Adrenal gland (tissue), 19 donors: ENCODE measurements at places on chromosomes 5 and 9. TPM values are rescaled to one million over a fixed set of nuclear protein-coding genes. Genes with fewer than 3 reads are reported as not detected.

- DNase-seq = no peak
Observed at GRCh38 chr9:136289651-136290507, 14.0 kb downstream of the CCDC187 start.

DNA sequence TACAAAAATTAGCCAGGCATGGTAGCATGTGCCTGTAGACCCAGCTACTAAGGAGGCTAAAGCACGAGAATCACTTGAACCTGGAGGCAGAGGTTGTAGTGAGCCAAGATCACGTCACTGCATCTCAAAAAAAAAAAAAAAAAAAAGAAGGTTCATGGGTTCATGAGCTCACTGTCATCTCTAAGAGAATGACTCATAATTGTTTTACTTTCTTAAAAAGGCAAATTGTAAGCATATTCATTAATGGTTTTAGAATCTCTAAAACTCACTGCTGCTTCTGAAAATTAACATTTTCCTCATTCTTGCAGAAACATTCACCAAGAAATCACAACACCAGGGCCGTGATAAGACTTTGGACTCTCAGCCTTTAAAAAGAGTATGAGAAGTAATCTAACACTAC, 103.6 kb downstream of the GNA14 start:
- DNase-seq = no peak

GRCh38 chr5:102835717-102836116, 80.6 kb downstream of the PAM start:
- no peak for DNase-seq

DNA sequence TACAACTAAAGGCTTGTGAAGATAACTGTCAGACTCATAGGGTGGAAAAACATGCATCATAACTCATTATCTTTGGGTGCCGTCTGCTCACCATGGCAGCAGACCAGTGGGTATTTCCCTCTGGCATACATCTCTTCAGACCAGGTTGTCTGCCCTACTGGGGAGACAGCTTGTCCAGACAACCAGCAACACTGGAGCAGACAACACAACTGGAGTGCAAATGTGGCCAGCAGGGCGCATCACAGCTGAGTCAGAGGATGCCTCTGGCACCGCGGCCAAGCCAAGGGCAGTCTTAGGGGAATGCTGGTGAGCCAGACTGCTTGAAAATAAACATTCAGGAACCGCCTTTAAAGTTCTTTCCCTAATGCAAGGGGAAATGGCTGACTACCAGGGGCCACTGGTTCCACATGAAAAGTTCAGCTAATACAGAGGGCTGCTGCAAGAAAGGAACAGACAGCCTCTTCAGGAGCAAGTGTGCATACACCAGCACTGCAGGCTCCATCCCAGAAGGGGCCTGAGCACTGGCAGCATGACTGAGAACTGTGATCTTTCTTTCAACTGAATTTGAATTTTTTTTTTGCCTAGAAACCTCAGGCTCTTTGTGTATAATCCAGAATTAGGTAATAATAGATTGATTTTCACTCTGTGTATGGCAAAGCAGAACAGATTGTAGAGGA, 77.3 kb downstream of the MAMDC2 start:
- DNase-seq = peak; percentile 38

- no peak for DNase-seq
Observed at GRCh38 chr5:143245929-143246561, 157.4 kb downstream of the NR3C1 start.

GRCh38 chr9:14693251-14693861, at the start of gene ZDHHC21:
TSS of gene ZDHHC21 (minus strand) at chr9:14693432. CDS start at chr9:14674340, 19,092 bp downstream.
- DNase-seq = peak; percentile 84

DNA sequence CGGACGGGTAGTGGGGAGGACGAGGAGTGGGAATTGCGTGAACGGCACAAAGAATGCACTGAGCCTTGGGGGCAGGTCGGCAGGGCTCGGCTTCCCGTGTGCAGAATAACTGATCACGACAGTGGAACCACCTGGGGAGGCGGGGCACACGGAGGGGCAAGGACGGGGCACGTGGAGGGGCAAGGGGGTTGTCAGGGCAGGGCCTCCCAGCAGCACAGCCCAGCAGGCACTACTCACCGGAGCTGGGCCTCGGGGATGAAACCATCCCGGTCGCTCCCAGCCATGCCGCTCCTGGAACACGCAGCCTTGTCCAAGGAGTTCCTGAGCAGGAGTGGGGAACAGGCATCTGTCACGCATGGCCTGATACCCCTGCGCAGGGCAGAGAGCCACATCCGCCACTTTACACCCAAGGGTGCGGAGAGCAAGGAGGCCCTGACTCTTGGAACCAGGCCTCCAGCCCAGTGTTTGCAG, 33.4 kb downstream of the SARDH start:
- no peak for DNase-seq

DNA sequence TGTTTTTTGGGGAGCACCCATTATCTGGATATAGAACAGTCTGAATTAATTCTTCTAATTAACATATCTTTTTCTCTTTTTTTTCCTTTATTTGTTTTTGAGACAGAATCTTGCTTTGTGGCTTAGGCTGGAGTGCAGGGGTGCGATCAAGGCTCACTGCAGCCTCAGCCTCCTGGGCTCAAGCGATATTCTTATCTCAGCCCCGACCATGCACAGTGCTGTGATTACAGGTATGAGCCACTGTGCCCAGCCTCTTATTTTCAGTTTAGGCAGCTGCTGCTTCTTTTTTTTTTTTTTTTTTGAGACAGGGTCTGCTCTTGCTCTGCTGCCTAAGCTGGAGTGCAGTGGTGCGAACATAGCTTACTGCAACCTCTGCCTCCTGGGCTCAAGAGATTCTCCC, 20.2 kb downstream of the UBE2R2 start:
- DNase-seq = no peak

Gene RNF208
- 1.2 TPM for polyA plus RNA-seq

Gene LEAP2
- 1.8 TPM for polyA plus RNA-seq

DNA sequence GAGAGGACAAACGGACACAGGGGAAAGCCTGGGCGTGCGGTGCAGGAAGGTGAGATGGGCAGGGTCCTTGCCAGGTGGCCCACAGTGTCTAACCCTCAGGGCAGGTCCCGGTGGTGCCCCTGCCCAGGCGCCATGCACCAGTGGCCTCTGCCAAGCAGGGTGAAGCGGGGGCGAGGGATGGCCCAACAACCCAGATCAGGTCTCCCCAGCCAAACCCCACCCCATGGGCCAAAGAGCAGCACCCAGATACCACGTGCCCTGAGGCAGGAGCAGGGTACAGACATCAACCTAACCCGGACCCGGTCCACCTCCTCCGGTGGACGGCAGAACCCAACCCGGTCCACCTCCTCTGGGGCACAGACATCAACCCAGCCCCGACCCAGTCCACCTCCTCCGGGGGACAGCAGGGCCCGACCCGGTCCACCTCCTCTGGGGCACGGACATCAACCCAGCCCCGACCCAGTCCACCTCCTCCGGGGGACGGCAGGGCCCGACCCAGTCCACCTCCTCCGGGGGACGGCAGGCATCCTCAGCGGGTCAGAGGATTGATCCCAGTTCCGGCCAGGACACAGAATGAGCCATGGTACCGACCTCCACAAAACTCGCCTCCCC, 12.8 kb downstream of the SLC12A7 start:
- no peak for DNase-seq

GRCh38 chr9:98912450-98912849, 31.3 kb upstream of the COL15A1 start:
- DNase-seq = no peak

DNA sequence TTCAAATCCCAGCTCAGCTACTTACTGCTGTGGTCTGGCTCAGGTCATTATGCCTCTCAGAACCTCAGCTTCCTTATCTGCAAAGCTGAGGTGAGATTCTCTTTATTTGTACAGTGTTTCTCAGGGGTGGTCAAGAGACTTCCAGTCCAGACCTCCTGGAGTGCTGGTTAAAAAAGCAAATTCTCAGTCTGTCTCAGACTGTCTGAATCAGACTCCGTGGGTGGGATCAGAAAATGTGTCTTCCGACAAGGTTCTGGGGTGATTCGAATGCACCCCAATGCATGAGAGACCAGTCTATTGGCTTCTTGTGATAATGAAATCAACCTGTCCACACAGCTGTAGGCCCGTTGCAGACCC, 137.7 kb upstream of the SMIM23 start:
- no peak for DNase-seq

Gene IFNA21
- not detected for polyA plus RNA-seq

GRCh38 chr5:119596046-119596445, 33.3 kb upstream of the FAM170A start:
- no peak for DNase-seq

GRCh38 chr9:7145361-7146069, 387.7 kb downstream of the KDM4C start:
- no peak for DNase-seq

DNA sequence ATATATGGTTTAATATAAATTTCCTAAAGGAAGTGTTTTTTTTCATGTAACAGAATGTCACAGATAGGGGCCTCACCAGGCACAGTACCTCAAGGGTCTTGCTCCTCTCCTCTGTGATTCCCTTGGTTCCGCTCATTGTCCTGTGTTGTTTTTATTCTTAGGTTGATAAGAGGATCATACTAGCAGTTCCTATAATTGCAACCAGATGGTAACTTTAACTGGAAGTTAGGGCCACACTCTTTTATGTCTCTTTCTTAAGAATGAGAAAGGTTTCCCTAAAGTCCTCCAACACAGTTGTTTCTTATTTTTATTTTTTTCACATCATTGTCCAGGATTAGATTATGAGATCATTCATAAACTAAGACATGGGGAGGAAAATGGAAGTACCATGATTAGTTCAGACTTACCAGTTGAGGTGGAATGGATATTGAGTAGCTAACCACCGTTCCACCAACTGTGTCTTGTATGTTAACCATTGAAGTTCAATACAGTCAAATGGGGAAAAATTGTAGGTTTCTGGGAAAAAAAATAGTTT, 41.1 kb downstream of the FAM174A start:
- no peak for DNase-seq

DNA sequence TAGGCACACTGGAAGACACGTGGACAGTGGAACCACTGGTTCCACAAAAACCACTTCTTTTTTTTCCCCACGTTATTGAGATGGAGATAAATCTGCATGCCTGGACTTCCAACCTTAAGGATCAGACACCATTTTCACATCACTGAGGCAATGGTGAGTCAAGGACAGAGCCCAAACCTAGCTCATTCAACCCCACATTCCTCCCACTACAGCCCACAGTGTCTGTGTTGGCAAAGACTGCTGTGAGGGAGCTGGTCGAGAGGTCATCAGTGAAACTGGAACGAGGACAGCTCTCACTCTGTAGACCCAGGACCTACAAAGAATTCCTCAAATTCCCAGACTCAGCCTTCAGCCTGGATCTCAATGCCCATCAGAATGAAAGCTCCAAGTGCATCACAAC, 74.8 kb downstream of the ABCA1 start:
- DNase-seq = peak; percentile 16

GRCh38 chr5:163915481-163915961, 410.1 kb downstream of the MAT2B start:
- no peak for DNase-seq

DNA sequence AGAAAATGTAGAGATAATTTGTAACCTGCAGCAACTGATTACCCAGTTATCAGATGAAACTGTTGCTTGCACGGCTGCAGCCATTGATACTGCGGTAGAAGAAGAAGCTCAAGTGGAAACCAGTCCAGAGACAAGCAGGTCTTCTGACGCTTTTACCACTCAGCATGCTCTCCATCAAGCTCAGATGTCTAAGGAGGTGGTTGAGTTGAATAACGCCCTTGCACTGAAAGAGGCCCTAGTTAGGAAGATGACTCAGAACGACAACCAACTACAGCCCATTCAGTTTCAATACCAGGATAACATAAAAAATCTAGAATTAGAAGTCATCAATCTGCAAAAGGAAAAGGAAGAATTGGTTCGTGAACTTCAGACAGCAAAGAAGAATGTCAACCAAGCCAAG, 1.7 kb downstream of the KIF4B start:
- no peak for DNase-seq

Gene ARSI
- polyA plus RNA-seq = 0.27 TPM

Gene HINT2
- 199 TPM for polyA plus RNA-seq

Gene CYSTM1
- 188 TPM for polyA plus RNA-seq

DNA sequence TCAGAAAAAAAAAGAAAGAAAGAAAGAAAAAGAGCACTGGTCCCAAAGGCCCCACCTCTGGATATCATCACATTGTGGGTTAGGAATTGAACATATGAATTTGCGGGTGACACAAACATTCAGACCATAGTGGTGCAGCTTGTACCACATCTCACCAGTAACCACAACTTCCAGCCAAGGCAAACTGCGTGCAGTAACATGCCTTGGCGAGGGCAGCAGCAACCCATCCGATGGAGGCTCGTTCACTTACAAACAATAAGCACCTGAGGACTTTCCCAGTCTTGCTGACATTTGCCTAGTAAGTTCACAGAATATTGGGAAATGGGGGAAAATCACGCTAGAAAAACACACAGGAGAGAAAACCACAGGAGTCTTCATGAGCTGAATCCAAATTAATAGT, 508.1 kb downstream of the ZNF608 start:
- DNase-seq = no peak

Gene FAM221B
- 0.16 TPM for polyA plus RNA-seq

- DNase-seq = no peak
Observed at GRCh38 chr5:167949435-167949834, 342.0 kb upstream of the WWC1 start.

DNA sequence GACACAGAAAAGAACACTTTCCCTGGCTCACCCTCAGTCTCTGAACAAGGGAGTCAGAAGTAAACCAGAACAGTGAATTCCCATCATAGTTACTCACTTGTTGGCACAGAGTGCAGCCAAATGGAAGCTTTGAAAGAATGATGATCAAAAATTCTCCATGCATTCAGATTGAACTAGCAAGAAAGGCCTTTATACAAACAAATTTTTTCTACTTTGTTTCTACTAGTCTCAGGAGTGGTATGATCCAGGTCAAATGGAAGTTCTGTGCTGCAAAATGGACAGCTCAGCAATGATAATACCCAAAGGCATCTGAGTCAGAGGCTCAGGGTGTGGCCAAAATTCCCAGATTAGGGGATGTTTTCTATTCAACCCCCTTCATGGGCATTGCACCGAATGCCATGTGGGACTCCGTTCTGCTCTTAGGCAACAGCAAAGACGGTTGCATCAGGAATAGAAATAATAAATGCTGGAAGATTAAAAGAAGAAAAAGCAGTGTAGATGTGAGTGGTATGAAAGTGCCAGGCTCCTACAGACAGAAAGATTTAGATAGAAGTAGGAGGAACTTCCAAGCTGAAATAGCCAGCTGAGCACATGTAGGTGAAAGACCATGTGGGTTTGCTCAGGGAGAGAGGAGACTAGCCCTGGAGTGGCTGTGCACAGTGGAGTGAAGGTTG, 24.0 kb upstream of the ASPN start:
- DNase-seq = no peak

Gene ARHGEF39
- 4.0 TPM for polyA plus RNA-seq

DNA sequence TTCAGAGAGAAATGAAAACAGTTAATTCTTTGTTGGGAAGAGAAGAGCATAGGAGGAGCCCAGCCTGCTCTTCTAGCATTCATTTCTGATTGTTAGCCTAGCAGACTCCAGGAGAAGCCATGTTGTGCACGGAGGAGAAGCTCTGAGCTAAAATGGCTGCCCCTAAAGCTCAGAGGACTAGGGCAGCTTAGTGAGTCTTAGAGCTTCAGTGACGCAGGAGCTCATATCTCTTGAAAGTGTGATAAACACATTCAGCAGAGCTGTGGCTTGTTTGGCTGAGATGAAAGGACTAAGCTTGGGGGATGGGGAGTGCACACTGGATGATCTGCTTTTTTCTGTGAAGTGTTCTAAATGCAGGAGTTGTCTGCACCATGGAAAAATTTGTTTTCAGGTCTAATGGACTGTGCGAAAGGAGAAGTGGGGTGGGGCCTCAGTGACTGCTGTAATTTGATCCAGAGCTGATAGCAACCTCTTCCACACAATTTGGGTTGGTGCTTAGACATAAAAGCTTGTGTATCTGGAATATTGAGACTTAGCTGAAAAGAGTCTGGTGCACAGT, 58.5 kb downstream of the ZNF462 start:
- DNase-seq = peak; percentile 75
